ENCODE measurements at places on chromosomes 6 and 20. TPM values are rescaled to one million over a fixed set of nuclear protein-coding genes. Genes with fewer than 3 reads are reported as not detected.

ZBTB12 gene
- total RNA-seq = 2.4 TPM

RIPPLY2 gene
- total RNA-seq = not detected

CD24 gene
- 0.10 TPM for total RNA-seq

TMEM14A gene
- total RNA-seq = 18.6 TPM

SPINT3 gene
- total RNA-seq = not detected
